ENCODE measurements at places on chromosomes 4 and X.

DNA sequence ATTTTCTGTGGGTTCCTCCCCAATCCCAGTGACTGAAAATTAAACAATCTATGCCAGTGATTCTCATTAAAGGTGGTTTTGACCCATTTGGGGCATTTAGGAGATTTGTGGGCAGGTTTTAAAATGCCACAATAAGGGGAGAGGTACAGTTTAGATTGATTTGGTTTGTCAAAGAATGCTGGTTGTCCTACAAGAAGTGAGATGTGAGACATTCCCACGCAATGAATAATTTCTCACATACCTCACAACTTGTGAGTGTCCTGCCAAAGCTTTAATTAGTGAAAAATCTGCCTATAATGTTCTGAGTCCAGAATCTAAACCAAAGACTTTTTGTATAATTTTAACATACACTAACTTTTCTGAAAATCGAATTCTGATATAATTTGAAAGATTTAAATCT lies 199.4 kb downstream of the MAPK10 start:
- DNase-seq, result no peak

- no peak for DNase-seq
Measured at GRCh38 chr4:166252487-166253402, 379.7 kb downstream of the TLL1 start.

DNA sequence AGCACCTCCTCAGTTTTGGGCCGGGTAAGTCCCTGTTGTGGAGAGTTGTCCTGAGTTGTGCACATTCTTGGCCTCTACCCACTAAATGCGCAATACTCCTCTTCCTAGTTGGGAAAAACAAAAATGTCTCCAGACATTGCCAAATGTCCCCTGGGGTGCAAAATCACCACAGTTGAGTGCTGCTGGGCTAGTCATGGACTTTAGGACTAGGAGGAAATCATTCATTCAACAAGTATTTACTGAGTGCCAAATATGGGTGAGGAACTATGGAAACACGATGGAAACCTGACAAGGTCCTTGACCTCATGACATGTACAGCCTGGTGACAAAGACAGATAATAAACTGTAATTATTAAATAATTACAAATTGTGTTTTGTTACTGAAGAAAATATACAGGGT lies 71.6 kb downstream of the STX18 start:
- no peak for DNase-seq

DNA sequence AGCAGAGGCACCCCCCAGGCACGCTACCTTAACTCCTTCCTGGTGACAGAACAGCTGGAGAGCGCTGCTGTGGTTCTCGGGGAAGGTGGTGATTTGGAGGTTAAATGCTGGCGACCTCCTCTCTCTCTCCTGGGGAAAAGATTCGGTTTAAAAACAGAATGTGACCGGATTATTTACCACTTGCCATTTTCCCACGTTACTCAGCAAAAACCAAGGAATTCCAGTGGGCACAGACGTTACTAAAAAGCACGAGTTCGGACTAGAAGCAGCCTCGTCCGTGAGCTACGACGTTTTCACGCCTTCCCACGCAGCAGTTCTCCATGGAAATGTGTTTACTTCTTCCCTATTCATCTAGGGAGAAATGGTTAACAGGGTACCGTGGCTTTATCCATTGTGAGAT lies 32.3 kb upstream of the C4orf50 start:
- DNase-seq, result no peak

DNA sequence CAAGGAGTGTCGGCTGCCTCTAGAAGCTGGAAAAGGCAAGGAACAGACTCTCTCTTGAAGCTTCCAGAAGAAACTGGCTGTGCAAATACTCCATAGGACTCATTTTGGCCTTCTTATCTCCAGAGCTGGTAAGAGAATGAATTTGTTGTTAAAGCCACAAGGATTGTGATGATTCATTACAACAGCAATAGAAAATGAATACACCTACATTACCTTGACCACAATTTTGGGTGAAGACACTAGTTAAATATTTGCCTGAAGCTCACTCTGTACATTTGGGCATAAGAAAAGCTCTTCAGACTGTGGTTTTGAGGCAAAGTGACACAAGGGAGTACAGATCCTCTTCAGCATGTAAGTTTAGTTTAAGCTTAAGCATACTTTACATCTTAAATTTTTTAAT lies 134.5 kb upstream of the TLL1 start:
- DNase-seq, result no peak

GRCh38 chr4:103400405-103400804 lies 202.3 kb upstream of the CENPE start:
- DNase-seq, result no peak

Data from stimulated activated CD8-positive, alpha-beta memory T cell treated with anti-CD3 and anti-CD28 coated beads, Interleukin-12 subunit alpha, Interleukin-12 subunit beta, amount 100 ng/mL, for 1 hour (primary cell).